ENCODE measurements at places on chromosomes 11 and 22.
A peak's percentile ranks its signal among the peaks of the same experiment; 100 is the strongest.

GRCh38 chr11:64970731-64971151 is 1.2 kb downstream of the MAJIN start:
- peak; percentile 35 for DNase-seq

- DNase-seq, result no peak
Observed at GRCh38 chr22:25021976-25022711, 69.6 kb downstream of the KIAA1671 start.

DNA sequence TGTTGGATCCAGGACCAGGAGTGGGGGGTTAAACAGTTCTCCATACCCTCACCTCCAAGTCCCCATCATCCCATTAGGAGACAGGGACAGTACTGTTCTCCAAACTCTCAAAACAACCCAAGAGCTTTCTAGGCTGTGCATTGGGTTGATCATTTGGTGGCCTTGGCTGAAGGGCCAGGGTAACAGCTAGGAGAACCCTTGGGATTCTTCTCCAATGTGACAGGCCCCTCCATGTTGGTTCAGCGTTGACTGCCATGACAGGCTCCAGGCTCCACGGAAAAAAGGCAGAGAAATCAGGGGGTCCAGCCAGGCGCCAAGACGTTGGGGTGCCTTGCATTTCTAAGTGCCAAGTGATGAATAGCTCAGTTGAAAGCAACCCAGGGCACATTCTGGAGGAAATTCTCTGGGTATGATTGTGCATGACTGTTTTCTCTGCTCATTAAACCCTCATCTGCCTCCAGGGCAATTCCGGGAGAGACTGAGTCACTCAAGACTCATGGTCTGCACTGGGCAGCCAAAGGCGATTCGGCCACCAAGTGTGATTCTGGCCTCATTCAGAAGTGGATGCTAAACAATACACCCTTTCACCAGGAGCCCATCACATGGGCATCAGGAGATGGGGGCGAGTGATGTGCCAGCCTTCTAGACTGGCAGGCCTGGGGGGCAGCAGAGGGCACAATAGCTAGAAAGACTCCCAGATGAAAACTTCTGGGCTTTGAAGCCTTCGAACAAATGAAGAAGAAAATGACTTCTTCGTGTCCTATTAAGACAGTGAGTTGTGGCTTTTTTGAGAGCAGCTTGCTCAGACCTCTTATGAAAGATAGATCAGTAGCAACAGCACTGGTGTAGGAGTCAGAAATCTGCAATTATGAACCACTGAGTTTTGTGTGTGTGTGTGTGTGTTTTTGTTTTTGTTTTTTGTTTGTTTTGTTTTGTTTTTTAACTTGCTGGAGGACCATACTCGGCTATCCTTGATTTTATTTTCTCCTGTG is 27.7 kb downstream of the CD44 start:
- peak; percentile 23 for DNase-seq

- DNase-seq, result no peak
Observed at GRCh38 chr11:10581481-10582019, 13.1 kb upstream of the LYVE1 start.

DNA sequence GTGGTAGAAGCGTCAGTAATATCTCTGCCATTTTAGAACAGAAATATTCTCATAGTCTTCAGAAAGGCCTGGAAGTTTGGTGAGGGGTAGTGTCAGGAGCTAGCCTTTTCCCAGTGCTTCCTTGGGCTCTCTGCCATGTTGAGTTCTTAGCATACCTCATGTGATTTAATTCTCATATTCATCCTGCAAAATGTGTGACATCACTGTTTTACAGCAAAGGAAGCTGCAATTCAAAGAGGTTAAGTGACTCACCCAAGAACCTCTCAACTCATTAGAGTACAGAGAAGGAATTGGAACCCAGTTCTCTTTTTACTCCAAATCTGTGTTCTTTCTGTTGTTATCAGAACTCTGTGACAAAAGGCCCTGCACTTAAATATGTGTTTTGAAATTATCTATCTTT is 72.1 kb downstream of the RNF169 start:
- DNase-seq, result no peak

DNA sequence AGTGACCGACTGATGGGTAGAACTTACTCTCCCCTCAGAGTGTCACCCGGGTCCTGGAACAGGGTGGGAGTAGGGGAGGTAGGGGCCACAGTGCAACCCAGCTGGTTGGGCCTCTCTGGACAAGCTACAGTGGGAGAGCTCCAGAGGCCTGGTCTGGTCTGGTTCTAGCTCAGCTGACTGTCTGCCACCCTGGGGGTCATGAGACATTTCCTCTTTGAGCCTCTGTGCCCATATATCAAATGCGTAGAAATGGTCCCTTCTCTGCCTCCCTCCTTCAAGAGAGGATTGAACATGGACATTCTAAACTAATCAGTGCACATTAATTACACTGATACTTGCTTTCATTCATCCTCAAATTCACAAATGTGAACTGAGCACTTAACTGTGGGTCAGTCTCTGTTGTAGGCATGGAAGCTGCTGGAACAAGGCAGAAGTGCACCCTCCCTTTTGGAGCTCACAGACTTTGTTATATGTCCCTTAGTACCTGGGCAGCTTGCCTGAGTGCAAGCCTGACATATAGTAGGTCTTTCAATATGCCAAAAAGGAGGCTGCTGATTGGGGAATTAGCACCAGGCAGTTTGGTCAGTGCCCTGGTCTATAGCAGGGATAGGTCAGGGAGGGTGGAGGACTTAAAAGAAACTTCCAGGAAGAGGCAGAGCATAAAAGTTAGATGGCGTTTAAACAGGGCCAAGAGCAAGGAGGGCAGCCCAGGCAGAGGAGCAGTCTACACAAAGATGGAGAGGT is 25.7 kb downstream of the ARHGEF17 start:
- DNase-seq, result no peak

- no peak for DNase-seq
Observed at GRCh38 chr22:39379756-39380730, 19.5 kb upstream of the TAB1 start.

DNA sequence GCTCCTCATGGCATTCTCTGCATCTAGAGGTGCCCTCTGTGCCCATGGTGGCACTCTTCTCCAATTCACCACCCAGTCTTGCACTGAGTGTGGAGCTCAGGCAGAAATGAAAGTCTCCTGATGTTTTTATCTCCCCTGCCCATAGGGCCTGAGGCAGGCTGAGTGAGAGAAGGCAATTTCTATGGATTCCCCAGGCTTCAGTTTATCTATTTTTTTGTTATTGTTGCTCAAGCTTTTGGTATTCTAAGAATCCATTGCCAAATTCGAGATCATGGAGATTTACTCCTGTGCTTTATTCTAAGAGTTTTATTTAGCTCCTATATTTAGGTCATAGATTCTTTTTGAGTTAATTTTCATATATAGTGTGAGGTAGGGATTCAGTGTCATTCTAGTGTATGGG is 40.7 kb downstream of the TSPAN18 start:
- no peak for DNase-seq

DNA sequence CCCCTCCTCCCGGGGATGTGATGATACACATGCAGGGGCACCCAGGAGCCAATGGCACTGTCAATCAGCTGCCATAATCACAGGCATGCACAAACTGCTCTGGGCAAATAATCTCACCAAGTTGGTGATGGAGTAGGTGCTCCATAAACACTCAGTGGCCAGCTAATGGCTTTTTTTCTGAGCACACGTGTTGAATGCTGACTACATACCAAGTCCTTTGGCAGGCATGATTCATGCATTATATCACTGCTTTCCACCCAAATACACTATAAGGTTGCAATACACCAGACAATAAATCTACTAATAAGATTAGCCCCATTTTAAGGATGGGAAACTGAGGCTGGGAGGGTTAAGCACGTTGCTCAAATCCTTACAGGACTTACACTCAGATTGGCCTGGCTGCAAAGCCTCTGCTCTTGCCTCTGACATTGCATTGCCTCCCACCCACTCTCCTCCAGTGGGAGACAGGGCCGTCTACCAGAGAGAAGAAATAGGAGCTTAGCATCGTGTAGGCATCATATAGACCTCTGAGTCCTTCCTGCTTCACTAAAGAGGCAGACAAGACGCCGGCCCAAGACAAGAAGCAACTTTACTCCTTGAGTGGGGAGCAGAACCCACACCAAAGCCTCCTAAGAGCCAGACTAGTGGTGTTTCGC is 32.7 kb upstream of the ACCSL start:
- no peak for DNase-seq

DNA sequence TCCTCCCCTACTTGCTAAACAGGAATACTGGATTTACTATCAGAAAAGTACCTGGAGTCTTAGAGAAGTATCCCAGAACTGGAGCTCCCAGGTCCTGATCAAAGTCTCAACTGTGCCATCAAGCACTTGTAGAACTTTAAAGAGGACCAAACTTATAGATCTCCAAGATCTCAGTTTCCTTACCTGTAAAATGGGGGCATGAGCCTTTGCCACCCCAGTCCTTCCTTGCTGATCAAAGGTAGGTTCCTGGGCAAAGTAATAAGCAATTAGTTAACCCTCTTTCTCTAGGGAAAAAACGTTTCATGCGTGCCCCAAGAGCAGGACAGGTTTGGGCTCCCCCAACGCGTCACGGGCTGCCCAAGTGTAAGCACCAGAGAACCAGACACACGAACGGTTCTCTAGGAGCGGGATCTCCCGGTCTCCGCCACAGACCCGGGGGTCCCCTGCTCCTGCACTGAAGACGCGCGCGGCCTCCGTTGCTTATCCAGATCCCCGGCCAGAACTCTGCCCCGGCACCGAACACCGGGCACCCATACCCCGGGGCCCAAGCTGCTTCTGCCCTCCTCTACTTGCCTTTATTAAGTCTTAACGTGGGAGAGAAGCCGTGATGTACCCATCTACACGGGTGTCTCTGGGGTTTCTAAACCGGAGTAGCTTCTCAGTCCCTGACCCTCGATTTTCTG is 505 bp downstream of the ZNF214 start:
- DNase-seq, result no peak

- DNase-seq, result peak; percentile 24
Observed at GRCh38 chr11:33329705-33330329, 72.6 kb downstream of the HIPK3 start.

DNA sequence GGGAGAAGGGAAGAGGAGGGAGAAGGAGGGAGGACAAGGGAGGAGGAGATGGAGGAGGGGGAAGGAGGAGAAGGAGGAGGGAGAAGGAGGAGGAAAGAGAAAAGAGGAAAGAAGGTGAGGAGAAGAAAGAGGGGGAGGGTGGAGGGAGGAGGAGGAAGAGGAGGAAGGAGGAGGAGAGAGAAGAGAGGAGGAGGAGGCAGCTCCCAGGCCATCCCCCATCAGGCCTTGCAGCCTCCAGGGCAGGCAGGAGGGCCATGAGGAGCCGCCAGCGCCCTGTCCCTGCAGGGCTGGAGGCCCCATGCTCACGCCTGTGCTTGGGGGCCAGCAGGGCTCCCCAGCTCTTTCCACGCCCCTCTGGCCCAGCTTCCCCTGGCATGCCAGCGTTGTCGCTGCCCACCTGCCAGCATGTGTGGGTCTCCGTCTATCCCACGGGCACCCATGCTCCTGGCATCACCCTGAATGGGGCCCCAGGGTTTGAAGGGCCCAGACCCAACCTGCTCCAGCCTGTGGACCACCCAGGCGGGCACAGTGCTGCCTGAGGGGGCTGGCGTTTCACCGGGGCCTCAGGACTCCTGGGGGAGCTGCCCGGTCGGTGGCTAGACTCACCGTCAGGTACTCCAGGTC is 5.2 kb downstream of the TSPAN32 start:
- DNase-seq, result no peak

DNA sequence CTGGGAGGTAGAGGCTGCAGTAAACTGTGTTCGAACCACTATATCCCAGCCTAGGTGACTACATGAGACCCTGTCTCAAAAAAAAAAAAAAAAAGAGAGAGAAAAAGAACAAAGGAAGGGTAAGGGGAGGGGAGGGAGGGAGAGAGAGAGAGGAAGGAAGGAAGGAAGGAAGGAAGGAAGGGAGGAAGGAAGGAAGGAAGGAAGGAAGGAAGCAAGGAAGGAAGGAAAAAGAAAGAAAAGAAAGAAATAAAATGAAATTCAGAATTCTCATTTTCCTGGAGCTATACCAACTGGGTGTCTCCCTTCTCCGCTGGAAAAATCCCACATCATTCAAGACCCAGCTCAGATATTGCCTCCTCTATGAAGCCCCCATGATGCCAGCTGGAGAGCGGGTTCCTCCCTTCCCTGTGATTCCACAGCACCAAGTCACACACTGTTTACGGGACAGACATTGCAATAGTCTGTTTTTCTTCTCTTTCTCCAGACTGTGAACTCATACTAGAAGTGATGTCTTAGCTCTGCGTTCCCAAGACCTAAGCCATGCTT is 3.0 kb upstream of the PPFIA1 start:
- DNase-seq, result no peak

GRCh38 chr11:22677153-22677903 is 10.9 kb downstream of the GAS2 start:
- DNase-seq, result no peak

GRCh38 chr11:69310351-69310750 is 16.4 kb downstream of the MYEOV start:
- no peak for DNase-seq

DNA sequence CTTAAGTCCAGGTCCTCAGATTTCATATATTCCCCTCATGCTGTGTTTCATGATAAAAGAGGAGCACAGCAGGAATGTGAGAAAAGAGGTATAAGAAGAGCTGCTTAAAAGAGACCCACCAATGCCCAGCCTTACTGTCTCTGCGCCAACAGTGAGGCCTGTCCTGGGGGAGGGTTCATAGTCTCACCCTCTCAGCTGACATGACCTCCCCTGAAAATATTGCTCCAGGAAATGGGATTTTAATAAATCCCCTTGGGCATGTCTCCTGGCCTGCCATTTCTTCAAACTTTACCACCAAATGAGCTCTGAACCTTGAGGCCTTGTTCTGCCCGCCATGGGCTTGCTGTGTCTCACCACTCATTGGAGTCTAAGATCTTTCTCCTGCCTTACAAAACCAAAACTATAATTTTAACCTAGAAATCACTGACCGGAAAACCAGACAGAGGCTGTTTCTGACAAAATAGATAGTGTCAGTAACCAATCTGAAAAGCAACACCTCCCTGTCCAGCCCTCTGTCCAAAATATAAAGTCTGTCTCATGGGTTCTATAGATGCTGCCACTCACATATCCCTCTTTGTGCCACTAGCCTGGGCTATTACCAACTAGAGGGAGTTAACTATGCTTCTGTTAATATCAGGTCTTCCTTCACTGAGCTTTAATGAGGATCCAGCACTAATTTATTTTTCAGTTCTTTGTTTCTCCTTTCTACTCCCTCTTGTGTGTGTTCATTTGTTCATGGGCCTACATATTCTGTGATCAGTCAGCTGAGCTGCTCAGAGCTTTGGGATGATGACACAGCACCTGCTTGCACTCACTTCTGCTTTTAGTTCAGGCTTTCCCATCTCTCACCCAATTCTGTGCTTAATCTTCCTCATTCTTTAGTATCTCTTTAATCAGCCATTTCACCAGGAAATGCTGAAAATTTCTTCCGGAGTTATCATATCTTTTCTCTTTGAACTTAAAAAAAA is at the start of gene OR2AG2:
Gene OR2AG2, minus strand, starts transcription at position 51 of the 968 bp plus-strand sequence. CDS start 3,019 bp downstream, outside the sequence.
- DNase-seq, result no peak

- no peak for DNase-seq
Observed at GRCh38 chr11:47271961-47272661, 2.2 kb downstream of the MADD start.

GRCh38 chr11:33543823-33544222 is 156.8 kb downstream of the C11orf91 start:
- DNase-seq, result no peak

GRCh38 chr22:26770624-26771023 is 113.2 kb downstream of the MIAT start:
- DNase-seq, result no peak

GRCh38 chr22:40588726-40589125 is 47.8 kb downstream of the MRTFA start:
- DNase-seq, result no peak
